ENCODE measurements at places on chromosomes 3 and 15. TPM values are rescaled to one million over a fixed set of nuclear protein-coding genes. Genes with fewer than 3 reads are reported as not detected.

DNA sequence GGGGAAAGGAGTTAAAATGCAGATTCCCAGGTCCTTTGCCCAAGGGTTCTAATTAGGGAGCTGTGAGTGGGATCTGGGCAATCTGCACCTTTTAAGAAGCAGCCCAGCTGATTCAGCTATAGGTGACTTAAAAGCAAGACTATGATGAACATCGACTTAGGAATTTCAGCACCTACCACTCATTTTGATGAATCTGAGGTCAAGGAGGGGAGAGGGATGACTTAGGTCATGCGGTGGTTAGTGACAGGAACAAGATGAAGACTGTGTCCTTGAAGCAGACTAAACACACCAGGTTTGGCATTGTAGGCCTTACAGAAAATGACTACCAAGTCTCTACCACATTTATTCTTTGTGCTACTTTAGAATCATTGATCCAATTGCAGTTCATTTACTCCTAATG is 196.3 kb downstream of the DTWD1 start:
- DNase-seq: no peak

GRCh38 chr3:152909180-152909883 is 74.4 kb downstream of the P2RY1 start:
- DNase-seq: no peak

POLQ gene
- 2.9 TPM for total RNA-seq

DNA sequence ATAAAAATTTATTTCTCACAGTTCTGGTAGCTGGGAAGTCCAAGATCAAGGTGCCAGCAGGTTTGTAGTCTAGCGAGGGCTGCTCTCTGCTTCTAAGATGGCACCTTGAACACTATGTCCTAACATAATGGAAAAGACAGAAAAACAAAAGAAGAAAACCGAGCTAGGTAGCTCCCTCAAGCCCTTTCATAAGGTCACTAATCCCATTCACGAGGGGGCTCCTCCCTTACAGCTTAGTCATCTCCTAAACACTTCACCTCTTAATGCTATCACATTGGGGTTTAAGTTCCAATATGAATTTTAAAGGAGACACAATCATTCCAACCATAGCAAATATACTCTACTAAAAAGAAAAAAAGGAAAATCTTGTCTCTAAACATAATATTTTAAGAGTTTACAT is 23.6 kb downstream of the GOLGA6D start:
- DNase-seq: no peak

DNA sequence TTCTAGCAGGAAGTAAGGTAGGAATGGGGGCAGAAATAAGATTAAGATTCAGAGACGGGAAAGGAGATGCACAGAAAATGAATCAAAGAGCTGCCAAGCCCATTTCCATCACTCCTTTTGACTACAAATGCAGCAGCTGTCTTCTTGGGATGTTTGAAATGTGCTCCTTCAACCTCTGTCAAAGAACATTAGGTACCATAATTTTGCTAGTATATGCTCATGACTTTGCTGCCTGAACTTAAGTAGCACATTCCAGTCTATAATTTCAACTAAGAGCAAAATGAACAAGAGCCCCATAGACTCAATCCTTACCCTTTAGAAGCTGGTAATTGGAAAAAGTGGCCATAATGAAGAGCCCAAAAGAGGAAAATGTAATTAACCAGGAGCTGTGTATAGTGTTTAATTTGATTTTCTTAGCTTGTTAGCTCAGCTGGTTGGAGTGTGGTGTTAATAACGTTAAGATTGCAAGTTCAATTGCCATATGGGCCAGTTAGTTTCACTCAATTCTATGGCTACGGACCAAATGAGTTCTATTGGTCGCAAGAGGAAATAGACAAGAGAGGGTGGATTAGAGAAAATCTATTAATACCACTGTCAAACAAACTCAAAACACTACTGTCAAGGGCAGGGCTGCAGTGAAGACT is 349.9 kb downstream of the ZBBX start:
- DNase-seq: no peak

RLBP1 gene
- total RNA-seq: not detected
